Esophagus mucosa (tissue), 1 donor: ENCODE measurements at places on chromosomes 7 and 10.

DNA sequence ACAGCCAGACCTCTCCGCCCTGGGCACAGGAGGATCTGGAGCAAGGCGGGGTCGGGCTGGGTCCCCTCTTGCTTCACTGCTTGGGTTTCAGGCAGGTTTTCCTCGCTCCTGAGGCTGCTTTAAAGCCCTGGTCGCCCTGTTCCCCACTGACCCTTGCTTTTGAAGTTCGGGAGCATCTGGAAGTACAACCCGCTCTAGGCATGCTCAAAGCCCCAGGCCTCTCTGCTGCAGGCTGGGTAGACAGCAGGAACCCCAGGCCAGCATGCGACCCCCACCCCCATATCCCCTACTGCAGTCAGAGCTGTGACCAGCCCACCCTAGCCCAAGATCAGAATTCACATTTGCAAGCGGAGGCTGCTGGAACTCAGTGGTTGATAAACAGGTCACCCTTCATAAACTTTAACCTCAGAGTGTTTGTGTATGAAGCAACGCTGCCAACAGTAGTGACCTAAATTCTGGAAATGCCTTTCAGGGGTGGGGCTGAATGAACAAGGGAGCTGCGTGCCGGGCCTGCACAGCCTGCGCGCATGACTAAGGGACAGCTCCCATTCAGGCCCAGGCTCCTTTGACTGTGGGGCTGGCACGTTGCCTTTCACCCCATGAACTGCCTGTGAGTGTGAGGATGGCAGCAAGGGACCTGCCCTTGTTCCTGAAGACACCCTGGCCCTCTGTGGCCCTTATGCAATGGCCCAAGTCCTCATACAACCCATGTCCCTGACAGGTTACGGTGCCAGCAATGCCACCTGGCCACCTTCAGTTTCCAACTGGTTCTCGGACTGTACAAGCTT is 52.5 kb downstream of the PROSER2 start:
- ATAC-seq: peak; percentile 96

DNA sequence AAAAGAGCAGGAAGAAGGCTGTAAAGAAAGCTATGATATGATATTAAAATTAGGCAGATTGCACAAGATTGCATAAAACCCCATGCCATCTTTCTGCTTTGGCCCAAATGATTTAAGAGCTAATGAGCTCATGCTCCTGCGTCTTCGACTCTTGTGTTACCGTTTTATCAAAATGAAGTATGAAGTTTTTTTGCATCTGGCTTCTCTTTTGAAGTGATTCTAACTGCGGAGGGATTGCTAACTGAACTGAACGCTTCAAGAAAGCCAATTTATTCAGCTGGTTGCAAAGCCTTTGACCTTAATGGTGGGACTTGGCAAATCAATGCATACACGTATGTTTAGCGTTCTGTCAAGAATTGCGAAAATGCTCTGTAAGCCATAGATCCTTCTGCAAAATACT is 282.9 kb downstream of the TWIST1 start:
- ATAC-seq: no peak

DNA sequence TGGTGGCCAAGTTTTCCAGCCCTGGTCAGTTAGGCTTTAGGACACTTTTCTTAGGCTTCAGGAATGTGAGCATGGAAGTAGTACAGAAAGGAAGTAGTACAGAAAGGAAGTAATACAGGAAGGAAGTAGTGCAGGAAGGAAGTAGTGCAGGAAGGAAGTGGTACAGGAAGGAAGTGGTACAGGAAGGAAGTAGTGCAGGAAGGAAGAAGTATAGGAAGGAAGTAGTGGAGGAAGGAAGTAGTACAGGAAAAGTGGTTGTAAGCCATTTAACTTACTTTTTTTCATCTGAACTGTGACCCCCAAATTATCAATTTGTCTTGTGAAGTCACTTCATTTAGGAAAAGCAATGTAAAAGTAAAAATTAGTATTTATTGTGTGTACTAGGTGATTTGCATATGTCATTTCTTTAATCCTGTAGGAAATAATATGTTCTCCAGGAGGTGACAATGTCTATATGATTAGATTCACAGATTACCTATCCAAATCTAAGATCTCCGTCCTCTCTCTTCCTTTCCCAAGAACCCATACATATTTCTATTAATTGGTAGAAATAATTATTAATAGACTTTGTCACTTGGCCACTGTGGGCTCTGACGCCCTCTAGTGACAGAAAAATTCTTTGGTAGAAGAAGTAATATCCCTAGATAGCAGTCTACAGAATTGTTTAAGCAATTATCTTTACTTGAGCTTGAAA is 3.9 kb upstream of the FAS start:
- ATAC-seq: no peak

GRCh38 chr7:98090116-98090515 is 16.5 kb upstream of the LMTK2 start:
- ATAC-seq: no peak

DNA sequence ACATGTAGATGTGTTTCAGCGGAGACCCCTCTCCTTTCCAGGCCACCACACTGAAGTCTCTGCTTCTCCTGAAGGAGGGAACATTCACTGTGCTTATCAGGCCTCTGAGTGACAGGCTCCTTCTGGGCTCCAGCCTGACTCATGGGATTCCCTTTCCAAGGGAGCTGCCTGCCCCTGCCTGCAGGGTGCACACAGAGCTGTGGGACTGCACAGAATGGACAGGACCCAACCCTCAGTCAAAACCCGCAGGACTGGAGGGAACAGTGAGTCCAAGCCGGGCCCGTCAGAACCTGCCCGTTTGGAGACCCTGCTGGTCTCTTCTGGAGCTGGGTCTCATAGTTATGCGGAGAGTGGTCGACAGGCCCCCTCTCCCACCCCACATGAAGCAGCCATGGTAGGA is 32.6 kb downstream of the PLAC9 start:
- ATAC-seq: peak; percentile 82

DNA sequence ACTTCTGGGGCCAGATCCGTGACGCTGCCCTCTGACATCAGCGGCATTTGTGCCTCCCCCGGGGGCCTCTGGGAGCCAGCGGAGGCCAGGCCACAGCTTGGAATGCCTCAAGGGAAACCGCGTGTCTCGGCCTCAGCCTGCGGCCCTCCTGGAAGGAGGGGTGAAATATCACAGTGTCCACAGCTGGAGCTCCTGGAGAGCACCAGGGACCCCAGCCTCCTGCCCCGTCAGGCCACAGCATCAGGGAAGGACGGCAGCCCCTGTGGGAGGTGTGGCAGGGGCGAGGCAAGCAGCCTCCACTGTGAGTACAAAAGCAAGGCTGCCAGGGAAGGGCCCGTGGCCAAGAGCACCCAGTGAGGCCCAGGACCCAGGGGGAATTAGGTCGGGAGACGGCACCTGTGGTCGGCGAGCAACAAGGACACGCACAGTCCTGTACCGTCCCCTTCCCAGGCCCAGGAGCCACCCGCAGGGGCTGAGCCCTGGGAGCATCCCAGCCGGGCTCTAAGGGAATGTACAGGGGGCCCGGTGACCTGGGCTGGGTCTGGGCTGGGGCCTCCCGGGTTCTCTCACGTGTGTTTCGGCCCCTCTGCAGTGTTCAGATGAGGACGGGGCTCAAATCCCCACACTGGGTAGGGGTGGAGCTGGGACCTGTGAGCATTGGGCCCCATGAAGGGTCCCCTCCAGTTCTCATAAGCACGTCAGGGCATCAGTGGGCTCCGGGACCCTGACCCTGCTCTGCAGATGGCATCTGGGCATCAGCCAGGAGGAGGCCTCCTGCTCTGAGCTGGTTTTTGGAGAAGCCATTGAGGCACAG is 18.7 kb upstream of the KNDC1 start:
- ATAC-seq: no peak

DNA sequence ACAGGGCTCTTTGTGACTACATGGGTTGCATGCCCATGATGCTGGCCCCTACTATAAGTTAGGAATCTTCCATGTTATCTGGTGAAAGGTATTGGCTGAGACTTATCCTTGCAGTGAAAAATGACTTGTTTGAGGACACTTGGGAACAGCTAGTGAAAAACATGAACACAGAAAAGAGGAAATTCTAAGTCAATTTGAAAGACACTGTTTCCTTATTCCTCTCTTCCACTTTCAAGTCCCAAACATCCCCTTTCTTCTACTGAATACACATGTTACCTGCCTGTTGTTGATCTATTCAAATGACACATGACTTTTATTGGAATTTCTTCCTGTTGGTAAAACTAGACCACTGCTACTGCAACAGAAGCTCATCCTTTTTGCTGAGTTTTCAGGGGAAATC is 29.5 kb upstream of the PRKCQ start:
- ATAC-seq: no peak

DNA sequence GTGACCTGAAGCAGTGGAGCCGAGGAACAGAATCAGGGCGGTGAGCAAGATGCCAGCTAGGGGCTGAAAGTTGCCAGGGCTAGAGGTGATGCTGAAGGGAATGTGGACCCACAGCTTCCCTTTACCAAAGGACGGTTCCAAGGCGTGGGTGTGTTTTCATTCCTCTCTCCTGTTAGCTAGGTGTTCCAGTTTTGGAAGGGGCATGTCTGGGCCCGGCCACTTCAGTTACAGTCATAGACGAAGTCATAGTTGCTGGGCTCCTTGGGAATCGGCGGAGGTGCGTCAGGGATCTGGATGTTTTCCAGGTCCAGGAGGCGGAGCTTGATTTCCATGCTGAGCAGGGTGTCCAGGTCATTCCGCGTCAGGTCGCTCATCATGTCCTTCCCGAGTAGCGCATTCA is 131.0 kb upstream of the AOAH start:
- ATAC-seq: peak; percentile 98

- ATAC-seq: no peak
Observed at GRCh38 chr7:129370812-129371211, 63.4 kb upstream of the STRIP2 start.

DNA sequence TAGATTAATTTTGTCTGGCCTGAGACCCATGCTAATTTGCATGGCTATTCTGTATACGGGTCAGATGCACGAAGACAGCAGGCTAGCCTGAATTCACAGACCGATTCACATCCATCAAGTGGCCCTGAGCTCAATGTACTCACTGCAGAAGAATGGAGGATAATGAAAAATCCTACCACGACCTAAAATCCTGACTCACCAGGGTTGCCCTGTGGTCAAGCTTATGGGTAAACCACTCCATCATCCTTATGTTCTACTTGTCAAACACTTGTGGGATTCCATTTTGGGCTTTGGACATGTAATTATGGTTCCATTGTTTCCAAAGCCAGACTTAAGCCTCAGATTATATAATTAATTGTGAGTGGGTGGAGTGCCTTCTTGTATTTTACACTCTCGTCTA is 110.4 kb upstream of the ZNF438 start:
- no peak for ATAC-seq

DNA sequence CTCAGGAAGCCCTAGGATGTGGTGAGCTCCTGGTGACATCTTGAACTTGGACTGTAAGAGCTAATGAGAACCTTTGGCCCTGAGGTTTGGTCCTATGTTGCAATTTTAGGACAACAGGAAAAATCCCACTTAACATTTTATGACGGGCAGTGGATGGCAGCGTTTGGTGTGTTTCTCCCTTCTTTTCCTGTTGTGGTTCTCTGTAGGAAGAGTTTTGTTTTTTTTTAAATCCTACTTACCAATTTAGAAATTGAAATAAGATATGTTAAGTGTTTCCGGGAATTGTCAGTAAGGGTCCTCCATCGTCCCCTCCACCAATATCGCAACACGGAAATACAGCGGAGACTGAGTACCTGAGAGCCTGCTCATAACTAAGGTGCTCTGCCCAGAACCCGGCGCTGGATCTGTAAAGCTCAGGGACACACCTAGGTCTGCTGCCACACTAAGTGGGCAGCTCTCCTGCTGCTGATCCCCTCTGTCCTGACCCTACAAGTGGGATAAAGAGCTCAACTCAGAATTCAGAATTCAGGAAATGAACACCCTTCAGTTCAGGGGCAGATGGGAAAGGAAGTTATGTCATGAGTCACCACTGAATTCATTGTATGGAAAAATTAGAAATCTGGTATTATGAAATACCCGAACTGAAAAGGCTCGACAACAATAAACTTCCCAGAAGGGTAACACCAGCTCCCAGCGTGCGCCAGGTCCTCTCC is 9.1 kb upstream of the PROSER2 start:
- peak; percentile 41 for ATAC-seq

GRCh38 chr10:51244748-51245490 is 170.6 kb downstream of the PRKG1 start:
- ATAC-seq: no peak

DNA sequence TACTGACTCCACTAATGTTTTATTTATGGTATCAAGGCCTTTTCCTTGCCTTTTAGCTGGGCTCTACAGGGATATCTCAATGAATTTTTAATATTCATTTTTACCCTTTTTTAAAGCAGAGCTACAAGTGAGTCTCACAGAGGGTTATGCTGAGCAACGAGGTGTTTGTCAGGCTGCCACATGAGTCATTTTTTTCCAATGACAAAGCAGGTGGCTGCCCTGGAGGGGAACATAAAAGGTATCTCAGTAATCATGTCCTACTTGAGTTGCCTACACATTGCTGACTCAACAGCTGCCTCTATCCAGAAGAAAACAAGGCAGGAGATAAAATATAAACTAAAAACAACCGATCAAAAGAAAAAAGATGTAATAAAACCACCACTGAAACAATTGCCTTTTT is 1004.9 kb upstream of the POT1 start:
- no peak for ATAC-seq

- no peak for ATAC-seq
Observed at GRCh38 chr7:45652630-45653029, 78.5 kb downstream of the ADCY1 start.

DNA sequence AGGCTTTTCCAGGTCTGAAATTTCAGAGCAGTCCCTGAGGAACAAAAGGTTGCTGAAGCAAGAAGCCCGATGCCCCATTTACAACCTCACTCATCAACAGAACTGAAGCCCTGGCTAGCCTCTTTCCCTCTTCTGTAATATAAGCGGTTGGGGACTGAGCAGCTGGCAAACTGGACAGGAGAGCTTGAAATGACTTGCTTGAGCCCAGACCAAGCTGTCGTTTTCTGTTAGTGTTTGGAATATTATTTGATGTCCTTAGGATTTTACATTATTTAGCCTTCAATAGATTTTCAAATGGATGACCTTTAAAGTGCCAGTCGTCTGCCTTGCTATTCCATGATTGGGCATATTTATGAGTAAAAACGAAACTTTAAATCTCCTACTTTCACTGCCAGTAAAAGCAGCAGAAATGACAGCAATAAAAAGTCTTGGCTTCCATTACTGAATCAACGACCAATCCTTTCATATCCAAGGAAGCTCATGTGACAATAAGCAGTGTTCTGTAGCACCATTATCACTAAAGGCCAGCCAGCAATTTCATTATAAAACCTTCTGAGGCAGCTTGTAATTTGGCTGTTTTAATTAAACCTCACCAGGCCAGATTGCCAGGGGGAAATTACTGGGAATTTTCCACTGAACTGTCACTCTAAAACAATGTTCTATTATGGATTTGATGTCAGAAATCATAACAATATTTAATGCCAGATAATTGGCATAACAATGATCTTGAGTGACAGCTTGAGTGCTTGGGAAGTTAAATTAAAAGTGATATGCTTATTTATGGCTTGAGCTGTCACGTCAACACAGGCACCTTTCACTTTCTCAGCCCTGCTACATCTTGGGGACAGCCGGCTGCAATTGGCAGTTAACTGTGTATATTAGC is 85.9 kb downstream of the LSMEM1 start:
- no peak for ATAC-seq

DNA sequence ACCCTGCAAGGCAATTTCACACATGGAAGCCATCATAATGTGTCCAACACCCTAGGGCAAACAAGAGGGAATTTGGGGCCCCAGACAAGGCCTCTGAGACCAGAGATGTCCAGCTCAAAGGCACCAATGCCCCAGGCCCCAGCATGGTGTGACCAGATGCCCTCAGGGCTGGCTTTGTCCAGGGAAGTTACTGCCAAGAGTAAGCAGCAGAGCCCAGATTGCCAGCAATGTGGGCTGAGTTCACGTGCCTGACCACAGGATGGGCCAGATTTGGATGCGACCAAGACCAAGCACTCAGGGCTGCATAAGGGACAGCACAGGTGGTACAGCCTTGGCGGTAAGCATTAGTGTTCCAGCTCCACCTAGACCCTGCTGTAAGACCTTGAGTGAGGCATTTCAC is 12.7 kb downstream of the MYOF start:
- no peak for ATAC-seq
